ENCODE measurements at places on chromosomes 1 and 21.

GRCh38 chr1:182607566-182607965 is 3.4 kb upstream of the RGS16 start:
- DNase-seq, result no peak

GRCh38 chr1:41368801-41369200 is 7.6 kb downstream of the FOXO6 start:
- no peak for DNase-seq

DNA sequence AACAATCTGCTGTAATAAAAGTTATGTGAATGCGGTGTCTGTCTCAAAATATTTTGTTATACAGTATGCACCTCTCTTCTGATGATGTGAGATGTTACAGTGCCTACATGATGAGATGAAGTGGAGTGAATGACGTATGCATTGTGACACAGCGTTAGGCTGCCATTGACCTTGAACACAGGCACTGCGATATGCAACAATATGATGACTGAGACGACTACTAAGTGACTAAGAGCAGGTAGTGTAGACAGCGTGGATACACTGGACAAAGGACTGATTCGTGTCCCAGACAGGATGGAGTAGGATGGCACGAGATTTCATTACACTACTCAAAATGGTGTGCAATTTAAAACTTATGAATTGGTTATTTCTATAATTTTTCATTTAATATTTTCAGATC is 8.4 kb downstream of the SGIP1 start:
- DNase-seq, result no peak

GRCh38 chr1:61992257-61992656 is 202.4 kb upstream of the L1TD1 start:
- DNase-seq, result no peak

DNA sequence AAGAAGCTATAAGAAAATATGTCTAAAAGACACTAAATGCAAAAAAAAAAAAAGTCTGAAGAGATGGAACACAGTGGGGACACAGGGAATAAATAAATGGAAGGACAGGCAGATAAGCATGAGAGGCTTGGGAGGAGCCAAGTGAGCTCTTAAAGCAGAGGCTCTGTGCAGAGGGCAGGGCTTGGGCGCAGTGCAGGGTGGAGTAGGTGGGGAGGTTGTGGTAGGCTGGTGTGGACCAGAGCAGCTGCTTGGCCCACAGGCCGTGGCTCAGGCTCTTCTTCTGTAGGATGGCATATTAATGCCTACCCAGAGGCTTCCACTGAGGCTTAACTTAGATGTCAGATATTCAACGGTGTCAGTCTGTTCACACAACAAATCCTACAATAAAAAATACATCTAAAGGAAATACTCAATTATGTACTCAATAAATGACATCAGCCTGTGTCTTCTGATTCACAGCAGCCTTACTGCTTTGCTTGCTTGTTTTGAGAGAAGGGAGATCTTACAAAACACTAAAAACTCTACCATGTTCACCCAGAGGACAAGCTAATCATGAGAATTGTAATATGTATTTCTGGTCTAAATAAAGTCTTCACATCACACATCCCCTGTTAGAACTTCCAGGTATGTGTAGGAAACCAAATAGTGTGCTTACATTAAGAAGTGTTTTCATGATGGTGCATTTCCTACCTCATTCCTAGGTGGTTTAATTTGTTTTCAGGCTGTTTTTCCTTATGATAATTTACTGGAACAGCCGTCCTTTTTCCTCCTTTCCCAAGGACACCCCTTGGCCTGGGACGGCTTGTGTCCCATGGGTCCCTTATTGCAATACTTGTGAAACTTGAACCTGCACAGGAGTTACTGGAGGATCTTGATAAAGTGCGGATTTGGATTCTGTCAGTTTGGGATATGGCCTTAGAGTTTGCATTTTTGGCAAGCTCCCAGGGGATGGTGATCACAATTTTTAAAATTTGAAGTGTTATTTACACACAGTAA is 24.9 kb downstream of the DIP2A start:
- DNase-seq, result no peak

DNA sequence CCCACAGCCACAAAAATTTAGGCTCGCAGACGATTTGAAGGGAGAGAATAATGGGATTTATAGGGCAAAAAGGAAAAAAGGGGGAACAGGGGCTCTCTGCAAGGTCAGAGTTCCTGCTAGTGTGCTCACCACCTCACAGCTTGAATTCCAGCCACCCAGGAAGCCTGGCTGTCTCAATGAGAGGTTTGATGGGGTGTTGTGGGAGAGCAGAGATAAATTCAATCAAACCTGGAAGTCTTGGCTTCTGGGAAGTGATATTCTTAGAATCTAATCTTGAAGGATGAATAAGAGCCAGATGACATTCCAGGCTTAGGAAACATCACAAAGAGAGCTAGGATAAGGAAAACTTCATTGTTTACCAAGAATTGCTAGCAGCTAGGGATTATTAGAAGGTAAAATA is 47.4 kb upstream of the C21orf91 start:
- no peak for DNase-seq

DNA sequence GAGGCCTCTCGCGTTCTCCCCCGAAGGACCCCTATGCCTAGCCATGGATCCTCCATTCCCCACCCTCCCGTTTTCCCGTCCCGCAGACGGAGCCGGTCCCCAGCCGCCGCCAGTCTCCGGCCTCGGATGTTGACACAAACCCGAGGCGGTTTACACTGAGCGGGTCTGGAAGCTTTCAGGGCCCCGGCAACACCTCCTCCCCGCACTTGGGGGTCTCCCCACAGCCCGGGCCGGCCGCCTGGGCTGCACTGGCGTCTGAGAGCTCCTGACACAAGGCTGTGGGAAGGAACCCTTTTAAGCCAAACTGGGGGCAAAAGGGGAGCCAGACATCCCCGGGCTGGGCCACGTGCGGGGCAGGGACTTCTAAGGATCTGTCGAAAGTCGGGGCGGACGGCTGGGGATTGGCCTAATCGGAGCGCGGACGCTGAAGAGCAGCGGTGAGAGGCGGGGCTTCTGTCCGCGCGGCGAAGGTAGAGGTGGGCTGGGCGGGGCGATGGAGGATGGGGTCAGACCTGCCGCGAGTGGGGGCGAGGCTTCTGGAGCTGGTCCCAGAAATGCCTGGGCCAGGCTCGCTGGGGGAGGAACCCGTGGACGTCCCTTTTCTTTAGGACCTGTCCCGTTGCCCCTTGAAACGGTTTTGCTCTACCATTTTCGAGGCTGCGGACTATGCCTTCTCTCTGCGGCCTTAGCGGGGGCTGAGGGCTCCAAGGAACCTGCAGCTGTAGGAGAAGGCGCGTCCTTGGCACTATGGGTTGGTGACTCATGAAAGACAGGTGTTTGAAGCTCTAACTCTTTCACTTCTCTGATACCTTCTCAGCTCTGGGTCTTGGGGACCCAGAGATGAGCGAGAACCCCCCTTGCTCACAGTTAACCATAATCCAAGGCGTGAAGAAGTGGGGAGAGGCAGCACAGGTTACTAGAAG is 1.2 kb upstream of the HPCAL4 start:
- no peak for DNase-seq

GRCh38 chr1:234729561-234730474 is 119.8 kb upstream of the IRF2BP2 start:
- no peak for DNase-seq

- no peak for DNase-seq
Measured at GRCh38 chr1:117605164-117605773, 579 bp upstream of the TENT5C start.

- no peak for DNase-seq
Measured at GRCh38 chr1:1894354-1895059, 3.6 kb upstream of the GNB1 start.

DNA sequence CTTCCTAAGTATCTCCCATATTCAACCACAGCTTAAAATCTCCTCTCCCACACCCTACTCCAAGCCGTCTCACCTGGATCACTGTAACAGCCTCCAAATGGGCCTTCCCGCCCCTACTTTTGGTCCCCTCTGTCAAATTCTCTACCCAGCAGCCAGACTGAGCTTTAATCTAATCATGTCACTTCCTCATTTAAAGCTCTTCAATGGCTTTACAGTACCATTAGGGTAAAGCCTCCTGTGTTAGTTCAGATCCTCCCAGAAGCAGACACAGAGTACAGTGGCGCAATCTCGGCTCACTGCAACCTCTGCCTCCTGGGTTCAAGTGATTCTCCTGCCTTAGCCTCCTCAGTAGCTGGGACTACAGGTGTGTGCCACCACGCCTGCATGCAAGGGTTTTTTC is 46.8 kb upstream of the PSEN2 start:
- no peak for DNase-seq

- DNase-seq, result no peak
Measured at GRCh38 chr1:9135073-9135836, 6.4 kb upstream of the GPR157 start.

- DNase-seq, result no peak
Measured at GRCh38 chr1:87872692-87873091, 544.0 kb downstream of the LMO4 start.

DNA sequence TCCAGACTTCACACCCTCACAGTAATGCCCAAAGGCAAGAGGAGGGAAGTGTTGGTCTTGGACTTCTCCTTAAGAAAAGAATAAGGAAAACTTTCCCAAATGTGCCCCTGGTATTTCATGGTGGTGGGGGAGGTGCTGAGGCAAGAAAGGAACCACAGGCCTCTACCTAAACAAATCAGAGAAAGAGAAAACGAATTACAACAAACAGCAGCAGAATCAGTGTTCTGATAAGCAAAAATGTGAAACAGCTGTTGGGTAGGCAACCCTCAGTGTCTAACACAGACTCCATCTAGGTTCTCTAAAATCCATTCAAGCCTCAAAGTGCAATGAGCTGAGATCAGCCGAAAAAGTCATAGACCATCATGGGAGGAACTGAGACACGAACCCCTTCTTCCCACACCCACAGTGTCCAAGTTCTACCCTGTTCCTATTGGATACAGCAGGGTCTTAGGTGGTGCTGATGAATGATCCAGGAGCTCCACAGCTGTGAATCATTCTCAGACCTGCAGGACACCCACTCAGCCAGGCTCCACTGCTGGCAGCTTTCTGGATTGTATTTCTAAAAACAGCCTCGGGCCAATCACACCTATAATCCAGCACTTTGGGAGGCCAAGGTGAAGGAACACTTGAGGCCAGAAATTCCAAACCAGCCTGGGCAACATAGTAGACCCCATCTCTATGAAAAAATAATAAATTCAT is 149.1 kb downstream of the PLPP3 start:
- DNase-seq, result no peak

GRCh38 chr1:4219826-4220225 is 319.8 kb upstream of the C1orf174 start:
- DNase-seq, result no peak

DNA sequence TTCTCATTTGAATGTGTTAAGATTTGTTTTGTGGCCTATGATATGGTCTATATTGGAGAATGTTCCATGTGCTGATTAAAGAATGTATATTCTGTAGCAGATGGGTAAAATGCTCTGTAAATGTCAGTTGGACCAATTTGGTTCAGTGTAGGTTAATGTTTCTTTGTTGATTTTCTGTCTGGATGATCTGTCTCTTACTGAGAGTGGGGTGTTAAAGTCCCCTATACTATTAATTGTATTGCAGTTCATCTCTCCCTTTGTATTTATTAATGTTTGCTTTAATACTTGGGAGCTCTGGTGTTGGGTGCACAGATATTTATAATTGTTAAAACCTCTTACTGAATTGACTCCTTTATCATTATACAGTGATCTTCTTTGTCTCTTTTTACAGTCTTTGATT is 584.5 kb downstream of the NUF2 start:
- DNase-seq, result no peak

- no peak for DNase-seq
Measured at GRCh38 chr1:10473145-10473765, 926 bp upstream of the DFFA start.

GRCh38 chr1:234655328-234656069 is 45.5 kb upstream of the IRF2BP2 start:
- DNase-seq, result no peak

DNA sequence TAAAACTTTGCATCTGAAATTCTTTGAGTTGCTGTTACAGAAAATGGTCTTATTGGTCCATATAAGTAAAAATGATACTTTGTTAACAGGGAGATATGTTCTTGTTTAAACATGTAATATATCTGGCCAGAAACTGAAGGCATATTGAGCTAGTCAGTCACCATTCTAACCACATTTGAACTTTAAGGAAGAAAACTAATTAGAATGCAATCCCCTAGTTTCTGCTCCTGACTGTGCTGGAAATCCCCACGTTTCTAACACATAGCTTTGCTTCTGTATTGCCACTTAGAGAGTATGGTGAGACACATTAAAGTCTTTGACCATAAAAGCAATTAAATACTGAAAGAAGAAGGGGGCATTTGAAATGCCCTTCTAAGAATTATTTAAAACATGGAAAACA is 32.1 kb upstream of the HIVEP3 start:
- DNase-seq, result no peak

DNA sequence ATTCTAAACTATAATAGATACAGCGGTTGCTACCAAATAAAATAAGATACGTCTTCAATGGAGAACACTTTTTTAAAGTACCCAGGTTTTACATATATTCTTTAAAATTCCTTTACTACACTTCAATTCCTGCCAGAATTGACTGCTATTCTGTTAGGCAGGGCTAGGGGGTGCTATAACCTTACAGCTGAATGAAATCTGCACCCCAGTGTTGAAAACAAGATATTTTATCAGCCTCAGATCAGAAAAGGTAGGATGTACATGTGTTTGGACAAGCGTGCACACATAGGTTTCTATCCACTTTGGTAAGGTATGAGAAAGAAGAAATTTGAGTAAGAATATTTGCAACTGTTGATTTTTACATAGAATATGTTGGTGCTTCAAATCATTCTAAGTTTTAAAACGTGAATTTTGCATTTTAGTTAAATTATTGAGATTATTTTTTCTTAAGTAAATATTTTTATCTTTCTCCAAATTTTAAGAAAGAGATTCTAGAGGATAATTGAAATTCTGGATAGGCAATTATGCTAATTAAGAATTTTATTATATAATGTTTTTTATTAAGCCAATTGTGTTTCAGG is 490.8 kb upstream of the ADGRL4 start:
- DNase-seq, result no peak

DNA sequence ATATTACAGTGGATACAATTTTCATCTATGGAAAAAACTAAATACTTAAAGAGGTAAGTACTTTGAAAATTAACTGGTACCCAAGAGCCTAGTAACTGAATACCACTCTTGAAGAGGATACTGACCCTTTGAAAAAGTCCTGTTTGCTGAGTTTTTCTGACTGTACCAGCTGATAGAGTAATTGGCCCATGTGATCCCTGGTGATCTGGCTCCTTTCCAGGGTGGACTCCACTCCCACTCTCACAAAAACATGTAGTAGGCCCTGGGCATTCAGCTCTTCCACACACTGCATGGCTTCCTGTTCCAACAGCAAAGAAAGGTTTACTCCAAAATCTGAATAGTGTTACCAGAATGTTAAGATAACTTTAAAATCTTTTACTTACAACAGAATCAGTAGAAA is 53.6 kb upstream of the HP1BP3 start:
- DNase-seq, result no peak

GRCh38 chr1:180988253-180988752 is 34.4 kb downstream of the STX6 start:
- no peak for DNase-seq

DNA sequence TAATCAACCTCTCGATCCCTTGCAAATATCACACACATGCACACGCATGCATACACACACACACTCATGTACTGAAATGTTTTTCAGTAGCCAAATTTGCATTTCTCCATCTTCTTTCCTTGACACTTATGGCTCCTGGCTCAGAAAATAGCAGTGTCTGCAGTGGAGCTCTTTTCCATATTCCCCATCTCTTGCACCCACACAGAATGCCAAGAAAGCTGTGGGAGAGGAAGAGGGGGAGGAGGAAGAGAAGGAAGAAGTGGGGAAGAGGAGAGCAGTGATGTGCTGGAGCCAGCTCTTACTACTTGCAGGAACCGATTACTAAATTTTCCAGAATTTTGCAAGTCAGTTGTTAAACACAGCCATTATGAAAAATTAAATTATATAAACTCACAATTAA is 9.9 kb downstream of the OPTC start:
- DNase-seq, result no peak

- DNase-seq, result no peak
Measured at GRCh38 chr1:54045496-54045895, 7.5 kb downstream of the TMEM59 start.

All from activated CD4-positive, alpha-beta T cell treated with anti-CD3 and anti-CD28 coated beads, Interleukin-2, amount 50 U/mL, for 4 hours (primary cell).